ENCODE measurements at places on chromosomes 5 and 9.

GRCh38 chr5:18433336-18433735 lies 799.1 kb downstream of the TAF11L14 start:
- DNase-seq, result no peak

DNA sequence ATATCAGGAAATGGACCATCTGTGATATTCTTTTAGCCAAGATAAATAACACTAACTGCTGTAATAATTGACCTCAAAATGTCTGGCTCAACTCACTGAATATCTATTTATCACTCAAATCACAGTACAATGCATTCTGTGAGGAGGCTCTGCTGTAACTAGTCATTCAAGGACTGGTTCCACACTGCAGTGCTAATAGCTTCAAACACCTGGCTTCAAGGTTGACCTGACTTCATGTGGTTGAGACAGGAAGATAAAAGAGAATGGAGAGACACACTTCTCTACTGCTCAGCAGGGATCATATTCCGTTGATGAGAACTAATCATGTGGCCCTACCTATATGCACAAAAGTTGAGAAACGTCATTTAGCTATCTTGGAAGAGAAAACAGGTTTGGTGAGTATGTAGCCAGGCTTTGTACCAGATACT lies 3.4 kb upstream of the RHOBTB3 start:
- DNase-seq, result no peak

DNA sequence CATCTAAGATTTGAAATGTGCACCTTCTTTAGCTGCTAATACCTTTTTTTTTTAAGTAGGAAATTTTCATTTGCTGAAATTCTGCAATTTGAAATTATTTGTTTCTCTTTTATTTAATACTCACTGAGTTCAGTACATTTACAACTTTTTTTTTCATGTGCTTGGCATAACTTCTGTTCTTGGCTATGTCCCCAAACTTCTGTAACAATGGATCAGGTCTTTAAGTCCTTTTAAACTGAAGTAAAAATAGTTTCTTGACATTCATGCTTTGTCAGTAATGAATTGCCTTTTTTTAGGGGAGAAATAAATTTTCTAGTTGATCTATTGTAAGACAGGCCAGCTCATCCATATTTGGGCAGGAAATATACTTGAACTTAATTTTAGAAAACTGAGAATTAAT lies 41.5 kb downstream of the EDIL3 start:
- no peak for DNase-seq

DNA sequence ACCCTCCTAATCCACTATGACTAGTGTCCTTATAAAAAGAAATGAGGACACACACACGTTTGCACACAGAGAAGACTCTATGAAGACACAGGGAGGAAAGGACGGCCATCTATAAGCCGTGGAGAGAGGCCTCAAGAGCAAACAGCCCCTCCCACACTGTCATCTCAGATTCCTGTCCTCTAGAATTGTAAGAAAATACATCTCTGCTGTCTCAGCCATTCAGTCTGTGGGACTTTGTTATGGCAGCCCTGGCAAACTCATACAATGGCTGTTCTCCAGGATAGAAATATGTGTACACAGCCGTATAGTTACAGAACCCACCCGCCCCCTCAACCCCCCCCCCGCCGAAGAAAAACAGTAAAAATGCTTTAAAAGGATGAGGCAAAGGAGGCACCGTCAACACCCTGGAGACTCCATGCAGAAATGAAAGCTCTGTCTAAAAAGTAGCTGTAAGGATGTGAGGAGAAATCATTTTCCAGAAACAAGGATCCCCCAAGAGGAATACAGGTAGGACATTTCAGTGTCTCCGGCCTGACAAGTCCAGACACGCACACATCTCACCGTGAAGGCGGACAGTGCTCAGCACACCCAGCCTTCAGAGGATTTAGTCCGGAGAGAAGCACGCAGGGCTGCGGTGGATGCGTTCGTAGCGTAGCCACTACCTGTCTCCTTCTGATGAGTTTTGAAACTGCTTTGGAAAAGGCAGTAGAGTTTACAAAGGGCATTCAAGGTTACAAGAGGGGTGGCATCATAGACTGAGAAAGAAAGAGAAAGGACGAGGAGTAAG lies 110.8 kb upstream of the ERCC6L2 start:
- DNase-seq, result no peak

DNA sequence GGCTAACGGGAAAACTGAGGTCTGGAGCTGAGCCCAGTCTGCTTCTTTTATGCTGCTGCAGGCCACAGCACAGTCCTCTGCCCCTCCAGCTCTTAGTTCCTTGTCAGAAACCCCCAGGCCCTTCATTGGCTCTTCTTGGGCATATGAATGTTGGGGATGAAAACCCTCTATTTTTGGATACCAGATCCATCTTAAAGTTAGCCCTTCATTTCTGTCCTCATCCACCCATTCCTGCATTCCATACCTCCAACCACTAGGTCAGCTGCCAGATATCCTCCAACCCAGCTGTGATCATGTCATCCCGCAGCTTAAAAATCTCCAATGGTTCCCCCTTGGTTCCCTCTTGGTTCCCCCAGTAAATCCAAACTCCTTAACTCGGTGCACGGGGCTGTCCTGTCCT lies 1.8 kb upstream of the SLC25A51 start:
- DNase-seq, result no peak

GRCh38 chr5:54390539-54391031 lies 64.9 kb upstream of the HSPB3 start:
- DNase-seq, result no peak

DNA sequence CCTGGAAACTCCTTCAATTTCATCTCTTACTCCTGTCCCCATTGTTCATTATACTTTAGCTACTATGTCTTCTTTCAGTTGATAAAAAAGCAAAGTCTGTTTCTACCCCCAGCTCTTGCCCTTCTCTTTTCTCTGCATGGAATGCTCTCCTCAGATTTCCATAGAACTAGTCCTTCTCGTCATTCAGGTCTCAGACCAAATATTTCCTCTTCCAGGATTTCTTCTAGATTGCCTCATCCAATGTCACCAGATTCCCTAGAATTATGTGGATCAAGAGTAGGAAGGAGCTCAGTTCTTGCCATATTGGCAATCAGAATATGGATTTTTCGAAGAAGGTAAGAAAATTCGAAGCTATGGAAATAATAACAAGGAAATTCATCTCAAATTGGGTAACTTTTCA lies 176.1 kb downstream of the GABRG2 start:
- no peak for DNase-seq

- DNase-seq, result peak; percentile 69
These were observed 21.5 kb downstream of the TPPP start for GRCh38 chr5:671459-672328.

DNA sequence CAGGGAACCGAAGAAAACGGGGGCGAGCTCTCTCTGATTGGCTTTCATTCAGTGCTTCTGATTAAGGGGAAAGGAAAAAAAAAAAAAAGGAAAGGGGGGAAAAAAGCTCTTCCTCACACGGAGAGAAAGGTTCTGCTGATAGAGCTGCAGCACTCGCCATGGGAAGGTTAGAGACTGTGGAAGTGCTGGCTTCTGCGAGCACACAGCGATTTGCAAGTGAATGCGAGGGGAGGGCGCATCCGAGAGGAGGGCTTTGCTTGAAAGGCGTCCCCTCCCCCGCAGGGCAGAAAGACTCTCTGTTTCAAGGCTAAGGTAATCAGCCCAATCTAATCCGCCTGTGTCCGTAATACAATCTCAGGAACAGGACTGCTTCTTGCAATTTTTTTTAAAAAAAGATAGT lies at the start of gene CDH10:
Gene CDH10 (minus strand): TSS at position 218 of the 400 bp plus-strand sequence. CDS start 51,488 bp downstream, outside the sequence.
- DNase-seq, result no peak

DNA sequence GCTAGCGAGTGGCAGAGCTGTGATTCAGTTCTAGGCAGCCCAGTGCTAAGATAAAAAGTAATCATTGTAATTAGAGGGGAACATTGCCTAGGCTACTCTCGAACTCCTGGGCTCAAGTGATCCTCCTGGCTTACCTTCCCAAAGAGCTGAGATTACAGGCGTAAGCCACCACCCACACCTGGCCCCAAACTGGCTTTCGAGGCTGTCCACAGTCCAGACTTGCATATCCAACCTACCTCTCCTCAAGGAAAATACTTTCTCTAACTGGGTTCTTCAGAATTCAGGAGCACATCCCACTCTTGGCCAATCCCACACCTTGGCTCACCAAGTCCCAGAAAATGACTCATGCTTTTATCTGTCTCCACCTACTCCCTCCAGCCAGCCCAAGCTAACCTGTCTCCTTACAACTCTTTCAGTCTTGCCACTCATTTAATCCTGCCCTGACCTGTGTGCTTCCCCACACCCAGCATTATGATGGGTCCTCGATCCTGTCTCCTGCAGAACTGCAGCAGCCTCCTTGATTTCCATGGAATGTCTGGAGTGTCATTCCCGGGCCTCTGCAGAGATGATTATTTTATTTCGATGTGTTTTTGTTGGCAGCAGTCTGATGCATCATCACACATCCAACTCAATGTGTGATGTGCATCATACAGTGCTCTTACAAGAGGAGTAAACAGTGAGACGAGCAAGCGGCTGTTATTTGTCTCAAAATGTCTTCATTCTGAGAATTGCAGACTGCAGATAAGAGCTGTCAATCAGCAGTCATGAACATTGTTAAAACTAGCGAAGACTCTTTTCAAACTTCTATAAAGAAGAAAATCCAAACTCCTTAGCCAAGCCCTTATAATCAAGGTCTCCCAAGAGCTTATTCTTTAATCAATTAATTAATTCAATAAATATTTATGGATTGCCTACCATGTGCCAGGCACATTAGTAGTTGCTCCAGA lies 167.3 kb downstream of the SEC61B start:
- DNase-seq, result no peak

- no peak for DNase-seq
These were observed 208.0 kb downstream of the PARP8 start for GRCh38 chr5:50874306-50875001.

DNA sequence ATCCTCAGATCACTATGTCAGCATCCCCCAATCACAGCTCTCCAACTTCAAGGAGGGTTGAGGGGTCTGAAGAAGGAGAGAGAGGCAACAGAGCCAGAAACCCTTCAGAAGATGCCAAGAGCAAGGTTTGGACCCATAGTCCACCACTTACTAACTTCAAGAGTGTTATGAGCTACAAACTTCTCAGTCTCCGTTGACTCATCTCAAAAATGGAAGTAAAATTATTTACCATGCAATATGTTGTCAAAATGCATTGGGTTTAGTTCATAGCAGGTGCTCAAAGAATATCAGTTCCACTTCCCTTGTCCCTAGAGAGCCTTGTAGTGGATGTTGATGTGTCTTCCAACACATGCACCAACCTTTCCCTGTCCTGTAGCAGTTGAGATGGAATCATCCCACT lies 116.0 kb downstream of the KCNIP1 start:
- no peak for DNase-seq

DNA sequence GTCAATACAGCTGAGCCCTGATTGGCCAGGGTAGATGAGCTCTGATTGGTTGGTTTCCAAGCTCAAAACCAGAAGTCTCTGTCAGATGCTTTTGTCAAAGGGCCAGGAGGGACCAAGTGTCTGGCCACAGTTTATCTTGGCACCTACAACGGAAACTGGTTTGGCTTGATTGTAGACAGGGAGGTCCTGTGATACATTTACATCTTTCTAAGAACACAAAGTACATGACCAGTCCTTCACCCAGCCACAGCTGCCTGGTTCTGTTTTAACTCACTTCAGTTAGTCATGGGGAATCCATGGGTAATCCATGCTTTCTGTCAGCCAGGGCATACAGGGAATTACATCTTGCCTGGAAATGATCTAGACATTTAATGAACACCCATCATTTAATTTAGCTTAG lies 171.2 kb downstream of the SLC12A2 start:
- no peak for DNase-seq

- DNase-seq, result no peak
These were observed 49.7 kb upstream of the GRAMD2B start for GRCh38 chr5:126373375-126374108.

DNA sequence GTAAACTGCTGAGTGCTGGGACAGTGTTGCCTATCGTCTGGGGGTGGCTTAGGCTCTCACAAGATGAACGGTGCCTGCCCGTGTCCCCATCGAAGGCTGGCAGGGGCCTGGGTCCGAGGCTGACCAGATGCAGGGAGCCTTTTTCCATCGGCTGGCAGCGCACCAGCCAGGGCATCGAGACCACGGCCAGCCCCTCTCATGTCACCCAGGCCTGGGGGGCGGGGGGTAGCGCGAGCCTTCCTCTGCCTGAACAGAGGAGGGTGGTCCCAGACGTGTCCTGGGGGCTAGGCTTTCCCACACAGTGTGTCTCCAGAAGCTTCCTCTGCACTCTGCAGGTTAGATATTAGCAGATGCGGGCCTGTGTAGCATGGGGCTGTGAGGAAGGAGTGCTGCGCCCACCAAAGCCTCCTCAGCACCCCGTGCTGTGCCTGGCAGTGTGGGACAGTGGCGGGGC lies 17.3 kb downstream of the FGD3 start:
- DNase-seq, result peak; percentile 43

GRCh38 chr5:176902911-176903664 lies 3.9 kb upstream of the HK3 start:
- DNase-seq, result no peak

GRCh38 chr5:157266286-157267007 lies 524 bp downstream of the CYFIP2 start:
- peak; percentile 76 for DNase-seq

DNA sequence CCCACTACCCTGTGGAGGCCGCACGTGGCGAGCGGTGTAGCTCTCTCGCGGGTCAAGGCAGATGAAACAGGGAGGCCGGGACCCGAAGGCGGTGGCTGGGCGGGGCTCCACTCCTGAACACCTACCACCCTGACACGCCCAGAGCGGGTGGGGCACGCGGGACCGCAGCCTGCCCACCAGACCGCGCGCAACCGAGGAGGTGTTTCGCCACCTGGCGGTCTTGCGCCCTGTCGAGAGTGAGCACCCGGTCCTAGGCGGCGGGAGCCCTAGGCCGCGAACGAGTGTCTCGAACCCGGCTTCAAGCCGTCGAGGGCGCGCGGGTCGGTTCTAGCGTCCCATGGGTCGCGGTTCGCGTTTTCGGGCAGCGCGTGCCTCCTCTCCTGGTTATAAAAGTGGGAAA lies 2.2 kb upstream of the EXOSC3 start:
- no peak for DNase-seq

DNA sequence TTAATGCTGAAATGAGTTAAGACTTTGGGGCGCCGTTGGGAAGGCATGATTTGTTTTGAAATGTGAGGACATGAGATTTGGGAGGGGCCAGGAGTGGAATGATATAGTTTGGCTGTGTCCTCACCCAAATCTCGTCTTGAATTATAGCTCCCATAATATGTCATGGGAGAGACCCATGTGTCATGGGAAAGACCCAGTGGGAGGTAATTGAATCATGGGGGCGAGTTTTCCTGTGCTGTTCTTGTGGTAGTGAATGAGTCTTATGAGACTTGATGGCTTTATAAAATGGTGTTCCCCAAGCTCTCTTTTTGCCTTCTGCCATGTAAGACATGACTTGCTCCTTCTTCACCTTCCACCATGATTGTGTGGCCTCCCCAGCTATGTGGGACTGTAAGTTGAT lies 5.1 kb downstream of the SLC25A48 start:
- DNase-seq, result no peak

- no peak for DNase-seq
These were observed 330.6 kb downstream of the NSG2 start for GRCh38 chr5:174376056-174376455.

- no peak for DNase-seq
These were observed 170.5 kb downstream of the RGS3 start for GRCh38 chr9:113633782-113634595.

GRCh38 chr5:100434815-100435214 lies 100.4 kb upstream of the FAM174A start:
- no peak for DNase-seq
